Hematopoietic multipotent progenitor cell (in vitro differentiated cells): ENCODE measurements at places on chromosomes 1 and 21. TPM values are rescaled to one million over a fixed set of nuclear protein-coding genes. Genes with fewer than 3 reads are reported as not detected.
A peak's percentile ranks its signal among the peaks of the same experiment; 100 is the strongest.

GRCh38 chr1:62508187-62508758 is 71.4 kb downstream of the USP1 start:
- no peak for DNase-seq

- DNase-seq, result no peak
Measured at GRCh38 chr21:39051588-39051949, 131.7 kb downstream of the PSMG1 start.

DNA sequence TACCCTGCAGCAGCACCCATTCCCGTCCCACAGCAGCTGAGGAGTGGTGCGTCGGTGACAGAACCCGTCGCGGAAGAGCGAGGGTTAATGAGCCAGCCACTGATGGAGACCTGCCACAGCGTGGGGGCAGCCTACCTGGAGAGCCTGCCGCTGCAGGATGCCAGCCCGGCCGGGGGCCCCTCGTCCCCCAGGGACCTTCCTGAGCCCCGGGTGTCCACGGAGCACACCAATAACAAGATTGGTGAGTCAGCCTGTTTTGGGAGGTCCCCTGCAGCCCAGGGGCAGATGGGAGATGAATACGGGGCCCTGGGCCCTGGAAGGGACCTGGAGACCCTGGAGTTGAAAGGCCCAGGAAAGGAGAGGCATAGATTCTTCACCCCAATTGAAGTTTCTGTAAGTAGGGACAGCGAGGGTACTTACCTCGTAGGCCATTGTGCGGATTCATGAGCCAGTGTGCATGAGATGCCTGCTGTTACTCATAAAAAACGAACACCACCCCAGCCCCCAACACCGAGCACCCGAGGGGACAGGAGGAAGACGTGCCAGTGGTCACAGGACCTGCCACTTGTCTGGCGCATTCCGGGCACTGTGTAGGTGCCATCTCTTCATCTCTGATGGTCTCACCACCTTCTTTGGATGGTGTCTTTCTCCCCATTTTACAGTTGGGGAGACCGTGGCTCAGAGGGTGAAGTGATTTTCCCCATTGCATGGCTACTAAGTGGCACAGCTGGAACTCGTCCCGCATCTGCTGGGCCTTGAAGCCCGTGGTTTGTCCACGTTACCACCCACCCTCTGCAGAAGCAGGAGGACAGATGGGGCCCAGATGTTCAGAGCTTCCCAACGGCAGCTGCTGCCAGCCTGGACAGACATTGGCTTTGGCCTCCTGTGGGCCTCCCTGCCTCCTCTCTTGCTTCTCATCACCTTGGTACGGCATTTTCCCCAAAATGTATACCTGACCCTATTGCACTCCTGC is 28.3 kb upstream of the TNFRSF1B start:
- no peak for DNase-seq

DNA sequence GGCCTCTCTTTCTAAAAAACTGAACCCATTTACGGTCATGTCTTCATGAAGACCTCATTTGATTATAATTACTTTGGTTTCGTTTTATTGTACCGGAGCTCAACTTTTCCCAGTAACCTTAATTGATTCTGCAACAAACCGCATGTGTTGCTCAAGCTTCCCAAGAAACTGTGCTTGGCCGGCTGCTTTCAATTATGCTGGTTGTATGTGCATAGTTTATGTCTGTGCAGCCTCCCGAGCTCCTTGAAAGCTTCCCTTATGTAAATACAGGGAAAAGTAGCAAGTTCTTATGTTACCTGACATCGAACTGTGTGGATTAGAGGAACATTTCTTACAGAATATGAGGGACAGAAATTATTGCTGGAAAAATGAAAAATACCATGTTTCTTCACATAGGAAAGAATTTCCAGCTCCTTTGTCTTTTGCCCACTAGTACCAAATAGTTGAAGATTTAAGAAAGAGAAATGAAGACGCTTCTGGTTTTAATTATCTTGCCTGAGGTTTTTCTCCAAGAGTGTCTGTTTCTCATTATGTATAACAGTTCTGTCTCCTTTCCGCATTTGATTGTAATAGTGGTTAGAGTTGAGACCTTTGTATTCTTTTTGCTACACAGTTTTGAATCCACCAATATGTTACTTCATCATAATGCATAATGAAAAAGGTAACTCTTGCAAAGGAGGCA is 2.1 kb downstream of the VCAM1 start:
- DNase-seq, result no peak

DNA sequence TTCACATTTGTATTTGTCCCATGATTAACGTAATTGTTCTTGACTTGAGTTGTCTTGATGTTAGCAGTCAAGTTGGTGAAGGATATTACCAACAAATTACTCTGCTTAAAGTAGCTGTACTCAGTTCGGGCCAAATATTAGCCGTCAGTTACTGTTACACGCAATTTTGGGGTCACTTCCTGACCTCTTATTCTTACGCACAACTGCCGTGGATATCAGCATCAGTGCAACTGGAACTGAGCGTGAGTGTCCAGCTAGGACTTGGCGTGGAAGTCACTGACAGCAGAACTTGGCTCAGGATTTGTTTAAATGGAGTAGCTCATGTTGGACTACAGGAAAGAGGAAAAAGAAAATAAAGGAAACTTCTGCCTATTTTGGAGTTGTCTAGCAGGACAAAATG is 56.4 kb downstream of the ADAMTS1 start:
- no peak for DNase-seq

GRCh38 chr1:33161061-33161681 is 20.7 kb downstream of the TRIM62 start:
- DNase-seq, result peak; percentile 64

DNA sequence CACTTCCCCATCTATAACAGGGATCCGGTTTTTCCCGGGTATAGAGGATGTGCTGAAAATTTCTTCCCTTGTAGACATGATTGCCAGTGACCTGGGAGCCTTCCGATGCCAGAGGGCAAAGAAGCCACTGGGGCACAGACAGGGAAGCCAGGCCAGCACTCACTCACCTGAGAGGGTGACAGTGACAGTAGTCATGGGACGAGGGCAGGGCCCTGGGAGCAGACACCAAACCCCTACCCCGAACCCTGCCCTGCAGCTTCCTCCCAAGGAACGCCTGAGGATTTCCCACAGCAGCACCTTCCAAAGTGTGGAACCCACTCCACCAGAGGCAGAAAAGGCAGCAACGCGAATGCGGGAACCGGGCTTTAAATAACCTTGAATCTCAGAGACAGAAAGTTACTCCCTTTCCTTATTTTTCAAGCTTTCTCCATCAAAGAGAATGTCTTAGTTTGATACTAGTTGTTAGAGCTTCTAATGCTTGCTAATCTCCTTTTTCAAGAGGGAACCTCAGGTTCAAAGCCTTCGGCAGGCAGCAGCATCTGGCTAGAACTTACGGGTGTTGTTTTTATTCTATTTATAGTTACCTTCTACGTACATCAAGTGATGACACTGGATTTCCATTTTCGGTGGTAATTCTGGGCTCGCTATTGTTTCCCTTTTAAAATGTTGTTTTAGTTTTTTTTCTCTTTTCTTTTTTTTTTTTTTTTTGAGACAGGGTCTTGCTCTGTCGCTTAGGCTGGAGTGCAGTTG is 2.8 kb downstream of the DDOST start:
- DNase-seq, result no peak

- no peak for DNase-seq
Measured at GRCh38 chr1:82160036-82160435, 359.3 kb downstream of the ADGRL2 start.

GRCh38 chr1:158649052-158649451 is 37.5 kb downstream of the SPTA1 start:
- peak; percentile 48 for DNase-seq

GRCh38 chr1:41423511-41424191 is 60.8 kb downstream of the EDN2 start:
- DNase-seq, result peak; percentile 15

- DNase-seq, result no peak
Measured at GRCh38 chr21:46109313-46110221, 11.7 kb downstream of the COL6A2 start.

GRCh38 chr1:186837806-186838205 is 9.1 kb downstream of the PLA2G4A start:
- DNase-seq, result no peak

DNA sequence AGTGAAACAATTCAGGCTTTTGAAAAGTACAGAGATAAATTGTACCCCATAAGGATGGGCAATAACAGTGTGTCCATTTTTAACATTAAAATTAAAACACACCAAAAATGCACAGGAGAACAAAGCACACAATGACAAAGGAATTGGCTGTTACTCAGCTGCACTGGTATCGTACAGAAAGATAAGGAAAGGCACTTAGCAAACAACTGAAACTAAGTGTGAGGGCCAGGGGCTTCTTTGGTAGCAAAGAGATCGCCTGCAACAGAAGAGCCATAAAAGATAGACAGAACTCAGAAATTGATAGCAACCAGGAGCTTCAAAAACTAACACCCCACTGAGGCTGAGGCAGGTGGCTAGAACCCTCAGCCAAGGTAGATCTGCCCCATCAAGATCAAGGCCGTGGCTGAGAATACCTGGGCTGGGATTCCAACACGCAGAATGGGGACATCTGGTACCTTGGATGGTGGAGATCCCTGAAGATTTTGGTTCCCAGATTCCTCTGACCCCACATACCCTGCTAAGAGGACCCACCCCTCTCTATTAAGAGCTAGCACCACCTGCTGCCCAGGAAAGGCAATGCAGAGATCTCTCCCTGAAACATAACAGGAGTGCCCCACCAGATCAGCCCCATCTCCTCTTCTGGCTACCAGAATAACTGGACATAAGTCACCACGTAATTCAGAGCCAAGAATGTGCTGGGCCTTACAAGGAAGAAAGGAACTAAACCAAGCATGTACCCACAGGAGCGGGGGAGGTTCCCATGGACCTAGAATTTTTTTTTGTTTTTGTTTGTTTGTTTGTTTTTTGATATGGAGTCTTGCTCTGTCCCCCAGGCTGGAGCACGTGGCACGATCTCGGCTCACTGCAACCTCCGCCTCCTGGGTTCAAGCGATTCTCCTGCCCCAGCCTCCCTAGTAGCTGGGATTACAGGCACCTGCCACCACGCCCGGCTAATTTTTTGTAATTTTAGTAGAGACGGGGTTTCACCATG is 16.2 kb downstream of the PLEKHO1 start:
- DNase-seq, result peak; percentile 50

- no peak for DNase-seq
Measured at GRCh38 chr1:245871915-245872314, 635.2 kb downstream of the SMYD3 start.

DNA sequence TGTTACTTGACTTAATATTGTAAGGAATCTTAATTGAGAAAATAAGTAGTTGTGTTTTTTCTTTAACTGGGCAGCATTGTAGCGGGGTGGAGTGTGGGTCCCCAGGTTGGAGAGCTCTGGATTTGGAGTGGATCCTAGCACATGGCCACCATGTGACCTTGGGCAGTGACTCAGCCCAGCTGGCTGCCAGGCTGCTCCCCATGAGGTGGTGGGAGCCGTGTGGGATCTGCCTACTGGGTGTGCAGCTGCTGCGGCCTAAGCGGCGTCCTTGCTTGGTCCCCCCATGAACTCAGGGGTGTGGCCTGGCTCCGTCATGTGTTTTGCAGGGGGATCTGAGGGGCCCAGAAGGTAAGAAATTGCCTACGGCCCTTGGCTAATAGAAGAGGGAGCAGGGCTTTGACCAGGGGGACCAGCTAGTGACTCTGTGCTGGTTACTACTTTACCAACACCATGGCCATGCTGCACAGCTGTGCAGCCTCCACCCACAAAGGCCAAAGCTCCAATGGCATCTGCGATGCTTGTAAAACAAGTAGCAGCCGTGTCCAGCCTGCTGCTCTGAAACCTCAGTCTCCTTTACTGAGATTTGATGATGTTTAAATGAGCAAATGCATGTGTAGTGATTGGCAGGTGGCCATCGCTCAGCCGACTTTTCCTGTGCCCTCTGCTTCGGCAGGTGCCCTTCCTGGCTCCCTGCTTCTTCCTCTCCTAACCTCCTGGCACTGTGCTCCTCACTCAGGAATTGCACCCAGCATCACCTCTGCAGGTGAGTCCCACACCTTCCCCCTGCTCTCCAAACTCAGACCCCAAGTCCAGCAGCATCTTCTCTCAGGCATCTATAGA is 68.3 kb downstream of the ADARB1 start:
- DNase-seq, result no peak

- DNase-seq, result peak; percentile 37
Measured at GRCh38 chr1:160626509-160627342, 20.1 kb downstream of the SLAMF1 start.

GRCh38 chr1:51061231-51061918 is 40.7 kb upstream of the C1orf185 start:
- no peak for DNase-seq

DNA sequence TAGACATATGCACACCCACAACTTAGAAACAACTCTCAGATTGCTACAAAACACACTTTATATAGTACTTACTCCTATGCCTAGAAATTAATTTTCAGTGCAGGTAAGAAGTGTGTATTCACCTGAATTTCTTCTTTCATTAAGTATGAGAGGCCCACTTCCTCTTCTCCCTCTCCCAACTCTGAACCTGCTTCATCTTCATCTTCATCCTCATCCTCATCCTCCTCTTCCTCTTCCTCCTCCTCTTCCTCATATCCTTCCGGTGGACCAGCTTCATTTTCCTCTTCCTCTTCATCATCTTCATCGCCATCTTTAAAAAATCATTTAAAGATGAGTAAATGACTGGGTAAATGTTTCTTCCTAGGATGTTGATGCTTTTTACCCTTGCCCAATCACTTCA is 9.4 kb downstream of the ANP32E start:
- no peak for DNase-seq

DNA sequence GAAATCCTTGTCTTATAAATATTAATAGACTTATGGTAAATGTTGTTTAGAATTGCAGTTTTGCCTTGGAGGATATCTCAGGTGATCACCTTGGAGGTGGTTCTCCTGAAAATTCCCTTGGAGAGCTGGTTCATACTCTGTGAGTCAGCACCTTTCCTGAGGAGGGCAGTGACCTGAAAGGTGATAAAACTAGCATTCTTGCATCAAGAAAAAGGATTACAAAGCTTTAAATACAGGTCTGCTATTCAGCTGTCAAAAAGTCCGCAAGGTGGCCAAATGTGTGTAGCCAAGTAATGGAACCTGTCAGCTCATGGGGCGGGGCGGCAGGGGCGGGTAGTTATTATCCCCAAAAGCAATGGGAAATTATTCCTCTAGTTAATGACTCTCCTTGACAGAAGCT is 52.8 kb upstream of the EDARADD start:
- DNase-seq, result no peak

GPR61 gene
- 0.27 TPM for total RNA-seq

STUM gene
- under 0.01 TPM for total RNA-seq

ABCB10 gene
- total RNA-seq, result 18.6 TPM

TLR5 gene
- under 0.01 TPM for total RNA-seq

ADAM30 gene
- total RNA-seq, result not detected

NECTIN4 gene
- total RNA-seq, result under 0.01 TPM

RAVER2 gene
- total RNA-seq, result 18.0 TPM

RIMS3 gene
- 1.9 TPM for total RNA-seq

BRINP2 gene
- under 0.01 TPM for total RNA-seq

GNAT2 gene
- 0.27 TPM for total RNA-seq

LRRC53 gene
- total RNA-seq, result not detected

CCDC24 gene
- 4.6 TPM for total RNA-seq
